Left renal pelvis (tissue), 4 donors: ENCODE measurements at places on chromosomes 16 and 17. TPM values are rescaled to one million over a fixed set of nuclear protein-coding genes. Genes with fewer than 3 reads are reported as not detected.

PIRT gene
- 0.08 TPM for polyA plus RNA-seq

GFER gene
- 24.7 TPM for polyA plus RNA-seq

DPEP3 gene
- polyA plus RNA-seq = not detected

TBC1D3 gene
- not detected for polyA plus RNA-seq

KCNH6 gene
- polyA plus RNA-seq = 1.1 TPM

DNAJC7 gene
- 135 TPM for polyA plus RNA-seq

GP2 gene
- polyA plus RNA-seq = 7.4 TPM

CTRB2 gene
- 0.09 TPM for polyA plus RNA-seq

GRCh38 chr17:58047376-58048150 lies 35.7 kb upstream of the DYNLL2 start:
- no peak for DNase-seq

DNA sequence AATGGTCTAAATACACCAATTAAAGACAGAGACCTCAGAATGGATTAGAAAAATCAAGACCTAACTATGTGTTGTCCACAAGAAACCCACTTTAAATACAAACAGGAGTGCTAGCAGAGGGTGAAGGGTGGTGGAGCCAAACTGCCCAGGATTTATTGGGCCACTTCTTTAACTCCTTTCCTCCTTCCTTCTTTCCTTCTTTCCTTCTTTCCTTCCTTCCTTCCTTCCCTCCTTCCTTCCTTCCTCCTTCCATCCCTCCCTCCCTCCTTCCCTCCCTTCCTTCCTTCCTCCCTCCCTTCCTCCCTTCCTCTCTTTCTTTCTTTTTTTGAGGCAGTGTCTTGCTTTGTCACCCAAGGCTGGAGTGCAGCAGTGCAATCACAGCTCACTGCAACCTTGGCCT lies 34.3 kb upstream of the EMP2 start:
- no peak for DNase-seq

DNA sequence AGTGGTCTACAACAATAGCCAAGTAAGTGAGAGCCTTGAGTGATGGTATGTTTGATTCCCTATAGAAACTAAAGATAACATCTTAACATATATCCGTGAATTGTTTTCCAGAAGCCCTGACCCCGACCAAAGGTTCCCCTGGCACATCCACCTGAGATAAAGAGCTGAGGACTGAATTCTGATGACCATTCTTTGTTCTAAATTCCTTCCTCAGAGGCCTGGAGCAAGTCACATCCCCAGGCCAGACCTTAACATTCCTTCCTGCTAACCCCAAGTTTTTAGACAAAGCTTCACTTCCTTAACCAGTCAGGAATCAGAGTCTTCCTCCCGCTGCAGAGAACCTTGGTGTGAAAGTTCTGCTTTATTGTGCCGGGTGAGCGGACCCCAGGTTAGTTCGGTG lies 83.3 kb downstream of the PMP22 start:
- DNase-seq = no peak

GRCh38 chr16:61146429-61146828 lies 889.8 kb downstream of the CDH8 start:
- DNase-seq = no peak

GRCh38 chr16:14419817-14420216 lies 210.2 kb downstream of the PARN start:
- no peak for DNase-seq

DNA sequence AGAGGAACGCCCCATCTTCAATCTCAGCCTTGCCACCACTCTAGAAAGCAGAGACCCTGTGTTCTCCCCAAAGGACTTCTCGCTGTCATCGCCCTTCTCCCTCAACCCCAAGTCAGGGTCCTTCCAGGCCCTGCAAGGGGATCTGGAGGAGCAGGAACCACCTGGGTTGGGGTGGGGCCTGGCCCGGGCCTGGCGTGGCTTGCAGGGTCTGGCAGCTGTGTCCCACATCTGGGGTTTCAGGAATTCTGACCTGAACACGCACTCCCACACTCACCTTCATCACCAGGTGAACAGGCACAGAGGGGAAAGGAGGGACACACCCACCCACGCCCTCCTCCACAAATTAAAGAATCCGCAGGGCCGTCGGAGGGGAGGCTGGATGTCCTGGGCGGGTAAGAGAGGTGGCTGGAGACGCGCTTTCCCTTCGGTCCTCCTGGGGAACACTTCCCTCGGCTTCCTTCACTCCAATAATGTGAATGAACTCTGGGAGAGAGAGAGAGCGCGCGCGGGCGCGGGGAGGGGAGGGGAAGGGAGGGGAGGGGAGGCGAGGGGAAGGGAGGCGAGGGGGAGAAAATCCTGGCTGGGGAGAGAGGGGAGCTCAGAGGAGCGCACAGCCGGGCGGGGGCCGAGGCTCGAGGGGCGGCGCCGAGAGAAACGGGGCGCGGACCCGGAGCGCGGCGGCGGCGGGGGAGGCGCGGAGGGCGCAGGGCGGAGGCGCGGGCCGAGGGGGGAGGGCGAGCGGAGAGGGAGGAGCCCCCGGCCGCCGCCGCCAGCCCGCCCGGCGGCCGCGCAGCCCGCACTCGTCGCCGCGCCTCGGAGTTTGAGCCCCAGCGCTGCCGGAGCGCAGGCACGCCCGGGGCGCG lies at the start of gene CACNG4:
CACNG4 (plus strand) TSS at position 799 of the 863 bp plus-strand sequence. CDS start 205 bp downstream, outside the sequence.
- DNase-seq = no peak

- DNase-seq = no peak
Measured at GRCh38 chr17:18280766-18281371, 20.4 kb downstream of the MIEF2 start.

- DNase-seq = no peak
Measured at GRCh38 chr17:48384164-48384563, 45.9 kb downstream of the SKAP1 start.

DNA sequence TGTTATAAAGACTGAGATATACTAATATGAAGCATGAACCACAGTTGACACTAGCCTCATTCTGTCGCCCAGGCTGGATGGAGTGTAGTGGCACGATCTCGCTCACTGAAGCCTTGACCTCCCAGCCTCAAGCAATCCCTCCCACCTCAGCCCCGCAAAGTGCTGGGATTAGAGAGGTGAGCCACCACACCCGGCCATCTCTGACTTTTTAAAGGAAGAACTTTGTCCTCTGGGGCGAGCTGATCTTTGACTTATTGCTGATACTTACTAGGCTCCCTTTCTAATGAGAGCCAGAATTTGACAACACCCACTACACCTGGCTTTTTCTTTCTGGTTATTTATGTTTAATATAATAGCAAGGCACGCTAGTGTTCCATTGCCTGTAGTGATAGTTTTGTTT lies 57.2 kb downstream of the CLEC16A start:
- DNase-seq = no peak

DNA sequence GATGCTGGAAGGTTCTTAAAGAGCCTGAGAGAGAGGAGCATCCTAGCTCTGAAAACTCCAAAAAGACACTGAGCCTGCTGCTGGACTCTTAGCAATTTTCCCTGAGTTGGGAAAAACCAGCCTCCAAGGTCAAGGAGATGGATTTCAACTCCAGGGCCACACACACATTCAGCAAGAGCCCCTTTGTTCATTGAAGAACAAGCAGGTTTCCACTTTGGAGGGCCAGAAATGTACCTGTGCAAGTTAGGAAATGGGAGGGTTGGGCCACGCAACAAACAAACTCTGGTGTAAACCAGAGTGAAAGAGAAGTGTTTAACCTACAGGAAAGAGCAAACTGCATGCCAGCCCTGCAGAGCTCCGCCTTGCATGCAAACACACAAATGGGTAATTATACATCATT lies 264.8 kb upstream of the RPL38 start:
- no peak for DNase-seq

DNA sequence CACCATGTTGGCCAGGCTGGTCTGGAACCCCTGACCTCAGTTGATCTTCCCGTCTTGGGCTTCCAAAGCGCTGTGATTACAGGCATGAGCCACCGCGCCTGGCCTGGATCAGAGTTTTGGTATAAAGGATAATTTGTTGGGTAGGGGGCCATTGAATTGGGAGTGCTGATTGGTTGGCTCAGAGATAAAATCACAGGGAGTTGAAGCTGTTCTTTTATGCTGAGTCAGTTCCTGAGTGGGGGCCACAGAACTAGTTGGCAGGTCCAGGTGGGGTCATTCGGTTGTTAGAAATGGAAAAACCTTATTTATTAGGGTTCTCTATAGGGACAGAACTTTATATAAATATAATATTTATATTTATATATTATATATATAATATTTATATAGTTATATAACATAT lies 147.1 kb downstream of the SSH2 start:
- no peak for DNase-seq

- no peak for DNase-seq
Measured at GRCh38 chr16:82630219-82630618, 3.5 kb downstream of the CDH13 start.

- no peak for DNase-seq
Measured at GRCh38 chr17:61503961-61504360, 51.7 kb downstream of the TBX4 start.

DNA sequence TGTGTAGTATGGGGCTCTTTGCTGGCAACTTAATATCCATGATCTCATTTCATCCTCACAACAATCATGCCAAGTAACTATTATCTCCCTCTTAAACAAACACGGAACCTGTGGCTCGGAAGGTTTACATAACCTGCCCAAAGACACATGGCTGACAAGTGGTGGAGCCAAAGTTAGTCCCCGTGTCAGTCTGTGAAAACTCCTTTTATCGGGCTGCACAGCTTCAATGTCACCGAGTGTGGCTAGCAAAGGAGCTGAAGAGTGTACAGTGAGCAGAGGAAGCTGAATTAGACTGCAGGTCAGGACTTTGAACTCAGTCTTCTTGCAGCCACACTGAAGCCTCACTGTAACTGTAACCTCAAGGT lies 80.3 kb downstream of the PARN start:
- DNase-seq = no peak
